ENCODE measurements at places on chromosomes 11 and 22. TPM values are rescaled to one million over a fixed set of nuclear protein-coding genes. Genes with fewer than 3 reads are reported as not detected.

GRCh38 chr11:59271811-59272327 lies 59.1 kb upstream of the MPEG1 start:
- DNase-seq, result no peak
- no peaks in the 10 kb centered on the region for H3K27me3 ChIP-seq
- peaks cover 23% of the 10 kb centered on the region for H3K4me1 ChIP-seq
- H3K27ac ChIP-seq, result no peak overlapping the region
- no peaks in the 10 kb centered on the region for H3K36me3 ChIP-seq
- no peak overlapping the region for H3K4me3 ChIP-seq

EMID1 gene
- total RNA-seq, result 0.14 TPM

KIAA1671 gene
- total RNA-seq, result 6.5 TPM

- no peak overlapping the region for H3K27ac ChIP-seq
- no peaks in the 10 kb centered on the region for H3K27me3 ChIP-seq
- no peak overlapping the region for H3K4me3 ChIP-seq
- H3K36me3 ChIP-seq, result no peaks in the 10 kb centered on the region
- no peak for DNase-seq
These were observed 742.1 kb upstream of the TENM4 start for GRCh38 chr11:80182901-80183300.

CD3D gene
- 325 TPM for total RNA-seq

DNA sequence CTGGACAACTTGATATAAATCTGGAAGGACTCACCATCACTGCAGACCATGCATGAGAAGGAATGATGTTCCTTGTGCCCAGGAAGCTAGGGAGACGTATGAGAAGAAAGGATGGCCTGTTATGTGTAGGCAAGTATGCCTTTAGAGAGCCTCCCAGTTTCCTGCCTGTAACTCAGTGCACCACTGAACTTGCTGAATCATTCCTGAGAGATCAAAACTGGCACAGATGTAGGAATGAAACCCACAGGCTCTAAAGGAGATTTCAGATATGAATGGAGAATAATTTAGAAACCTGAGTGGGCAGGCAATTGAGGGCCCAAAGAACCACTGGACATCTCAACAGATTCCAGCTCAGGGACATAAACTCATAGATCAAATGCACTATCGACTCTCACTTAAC lies 38.4 kb upstream of the PRSS23 start:
- no peaks in the 10 kb centered on the region for H3K36me3 ChIP-seq
- no peaks in the 10 kb centered on the region for H3K4me1 ChIP-seq
- H3K27ac ChIP-seq, result no peak overlapping the region
- H3K27me3 ChIP-seq, result peaks cover 9% of the 10 kb centered on the region
- DNase-seq, result no peak

PDGFB gene
- total RNA-seq, result 1.7 TPM

- DNase-seq, result no peak
- peaks cover 14% of the 10 kb centered on the region for H3K4me1 ChIP-seq
- H3K4me3 ChIP-seq, result no peak overlapping the region
- peaks cover 5% of the 10 kb centered on the region for H3K27me3 ChIP-seq
- H3K27ac ChIP-seq, result no peak overlapping the region
- H3K36me3 ChIP-seq, result no peaks in the 10 kb centered on the region
These were observed 803 bp downstream of the KRTAP5-8 start for GRCh38 chr11:71538666-71538990.

DNA sequence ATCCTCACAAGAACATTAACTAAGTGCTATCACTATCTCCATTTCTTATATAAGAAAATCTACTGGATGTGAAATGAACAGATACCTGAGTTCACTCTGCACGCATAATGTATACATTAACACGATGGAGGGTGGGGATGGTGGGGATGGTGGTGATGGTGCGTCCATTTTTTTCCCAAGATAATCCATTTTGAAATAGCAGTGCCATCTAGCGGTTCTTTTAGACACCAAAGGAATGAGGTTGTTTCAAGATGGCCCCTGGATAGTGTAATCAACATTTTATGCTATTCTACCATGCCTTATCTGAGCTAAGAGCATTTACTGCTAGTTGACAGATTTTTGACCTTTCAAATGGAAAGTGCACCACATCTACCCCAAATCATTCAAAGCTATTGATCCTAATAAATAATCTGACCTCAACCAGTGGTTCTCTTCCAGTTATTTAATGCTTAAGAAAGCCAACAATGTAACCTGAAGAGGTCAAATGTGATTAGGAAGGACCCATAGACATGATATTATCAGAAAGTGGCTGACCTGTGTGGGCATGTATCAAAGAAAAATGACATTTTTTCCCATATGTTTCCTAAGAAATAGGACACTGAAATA lies 714.7 kb upstream of the TENM4 start:
- H3K4me3 ChIP-seq, result no peak overlapping the region
- DNase-seq, result no peak
- no peak overlapping the region for H3K27ac ChIP-seq
- H3K27me3 ChIP-seq, result no peaks in the 10 kb centered on the region
- H3K36me3 ChIP-seq, result no peaks in the 10 kb centered on the region

DNA sequence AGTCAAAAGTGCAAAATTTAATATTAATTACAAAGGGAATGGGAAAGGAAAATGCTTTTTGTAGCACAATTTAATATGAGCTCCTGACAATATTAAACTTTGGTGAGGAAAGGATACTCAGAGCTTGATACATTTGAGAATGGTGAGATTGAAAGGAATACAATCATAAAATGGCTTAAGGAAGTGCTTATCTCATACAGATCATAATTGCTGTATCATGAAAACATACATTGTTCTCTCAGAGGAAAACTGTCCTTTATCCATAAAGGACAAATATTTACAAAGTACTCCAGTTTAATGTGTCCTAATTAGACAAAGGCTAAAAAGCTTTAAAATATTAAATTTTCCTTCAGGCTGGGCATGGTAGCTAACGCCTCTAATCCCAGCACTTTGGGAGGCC lies 260.4 kb downstream of the TMEM135 start:
- no peak overlapping the region for H3K27ac ChIP-seq
- peaks cover 5% of the 10 kb centered on the region for H3K4me1 ChIP-seq
- H3K4me3 ChIP-seq, result no peak overlapping the region
- no peaks in the 10 kb centered on the region for H3K27me3 ChIP-seq

DNA sequence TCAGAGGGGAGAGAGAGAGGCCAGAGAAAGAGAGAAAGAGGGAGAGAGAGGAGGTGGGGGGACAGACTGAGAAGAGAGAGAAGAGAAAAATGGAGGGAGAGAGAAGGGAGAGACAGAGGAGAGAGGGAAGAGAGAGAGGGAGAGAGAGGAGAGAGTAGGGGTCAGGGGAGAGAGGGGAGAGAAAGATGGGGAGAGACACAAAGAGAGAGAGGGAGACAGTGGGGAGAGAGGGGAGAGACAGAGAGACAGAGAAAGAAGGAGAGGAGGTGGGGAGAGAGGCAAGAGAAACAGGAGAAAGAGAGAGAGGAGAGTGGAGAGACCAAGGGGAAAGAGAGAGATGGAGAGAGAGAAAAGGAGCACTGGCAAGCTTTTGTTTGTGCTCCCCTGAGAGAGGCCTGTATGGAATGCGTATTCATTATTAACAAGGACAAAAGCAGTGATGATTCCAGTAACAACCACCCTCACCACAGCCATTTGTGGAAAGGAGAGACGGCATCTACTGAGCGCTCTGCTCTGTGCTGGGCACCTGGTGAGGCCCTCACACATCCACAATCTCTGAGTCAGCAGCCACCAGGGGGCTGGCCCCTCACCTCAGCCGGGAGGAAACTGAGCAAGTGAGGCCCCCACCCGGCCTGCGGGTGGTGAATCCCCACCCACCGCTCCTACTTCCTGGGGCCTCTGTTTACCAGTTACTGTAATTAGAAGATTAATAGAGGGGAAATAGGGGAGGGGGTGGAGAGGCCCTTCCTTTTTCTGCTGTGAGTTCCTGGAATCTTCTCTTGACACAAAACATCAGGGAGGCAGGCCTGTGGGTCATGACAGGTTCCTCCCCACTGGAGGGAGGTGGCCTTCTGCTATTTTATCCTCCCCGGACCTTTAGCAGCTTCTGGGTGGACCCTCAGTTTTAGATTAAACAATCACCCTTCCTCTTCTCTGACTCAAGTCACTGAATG lies 14.6 kb upstream of the MIAT start:
- peaks cover 72% of the 10 kb centered on the region for H3K4me1 ChIP-seq
- H3K27ac ChIP-seq, result peak overlapping the region; percentile 96
- no peaks in the 10 kb centered on the region for H3K27me3 ChIP-seq
- peak overlapping the region; percentile 65 for H3K4me3 ChIP-seq
- peak; percentile 95 for DNase-seq

GRAP2 gene
- total RNA-seq, result 83.2 TPM

DNA sequence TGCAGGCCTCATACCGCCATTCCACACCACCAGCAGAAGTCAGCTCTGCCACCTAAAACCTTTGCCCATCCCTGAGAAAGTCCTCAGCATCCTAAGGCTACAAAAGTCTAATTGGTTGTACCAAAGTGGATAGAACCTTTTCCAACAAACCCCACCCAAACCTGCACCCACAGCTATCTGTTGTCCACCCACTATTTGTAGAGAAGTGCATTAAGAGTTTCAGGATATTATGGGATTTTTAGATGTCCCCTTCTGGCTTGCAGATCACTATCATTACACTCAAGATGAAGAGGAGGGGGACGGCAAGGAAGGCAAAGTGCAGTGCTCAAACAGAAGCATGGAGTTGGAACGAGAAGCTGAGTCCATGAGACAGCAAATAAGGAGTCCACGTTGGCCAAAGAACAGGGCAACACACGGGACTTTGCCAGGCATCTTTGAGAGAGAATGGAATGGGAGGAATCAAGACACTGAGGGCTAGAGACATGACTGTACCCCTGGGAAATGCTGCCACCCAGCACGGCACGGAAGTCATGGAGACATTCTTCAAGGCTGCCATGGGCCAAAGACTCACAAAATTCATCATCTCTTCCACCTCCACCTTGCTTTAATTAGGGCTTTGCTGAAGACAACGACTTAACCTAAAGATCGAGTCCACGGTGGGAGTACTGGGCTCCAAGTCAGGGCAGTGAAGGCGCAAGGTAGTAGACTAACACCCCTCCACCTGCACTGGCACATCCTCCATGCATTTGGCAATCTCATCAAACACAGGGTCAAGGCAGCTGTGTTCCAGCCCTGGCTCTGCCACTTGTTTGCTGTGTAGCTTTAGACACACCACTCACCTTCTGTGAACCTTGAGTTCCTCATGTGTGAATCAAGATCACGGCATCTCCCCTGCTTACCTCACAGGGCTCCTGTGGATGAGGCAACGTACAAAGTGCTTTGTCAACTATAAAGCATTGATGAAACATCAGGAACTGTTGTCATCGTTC lies 112.9 kb upstream of the TMEM45B start:
- no peaks in the 10 kb centered on the region for H3K4me1 ChIP-seq
- H3K36me3 ChIP-seq, result no peaks in the 10 kb centered on the region
- no peak for DNase-seq
- no peak overlapping the region for H3K27ac ChIP-seq

JHY gene
- total RNA-seq, result 1.8 TPM

- H3K27ac ChIP-seq, result peak overlapping the region; percentile 96
- peaks cover 35% of the 10 kb centered on the region for H3K4me1 ChIP-seq
- DNase-seq, result no peak
- H3K36me3 ChIP-seq, result peaks cover 18% of the 10 kb centered on the region
- peak overlapping the region; percentile 94 for H3K4me3 ChIP-seq
These were observed 419 bp downstream of the ANKRD49 start for GRCh38 chr11:94494126-94494680.

GRCh38 chr11:126476977-126477376 lies 121.5 kb downstream of the ST3GAL4 start:
- no peaks in the 10 kb centered on the region for H3K36me3 ChIP-seq
- no peak overlapping the region for H3K27ac ChIP-seq
- H3K4me3 ChIP-seq, result no peak overlapping the region
- H3K4me1 ChIP-seq, result peaks cover 18% of the 10 kb centered on the region

TEX12 gene
- total RNA-seq, result not detected

DNA sequence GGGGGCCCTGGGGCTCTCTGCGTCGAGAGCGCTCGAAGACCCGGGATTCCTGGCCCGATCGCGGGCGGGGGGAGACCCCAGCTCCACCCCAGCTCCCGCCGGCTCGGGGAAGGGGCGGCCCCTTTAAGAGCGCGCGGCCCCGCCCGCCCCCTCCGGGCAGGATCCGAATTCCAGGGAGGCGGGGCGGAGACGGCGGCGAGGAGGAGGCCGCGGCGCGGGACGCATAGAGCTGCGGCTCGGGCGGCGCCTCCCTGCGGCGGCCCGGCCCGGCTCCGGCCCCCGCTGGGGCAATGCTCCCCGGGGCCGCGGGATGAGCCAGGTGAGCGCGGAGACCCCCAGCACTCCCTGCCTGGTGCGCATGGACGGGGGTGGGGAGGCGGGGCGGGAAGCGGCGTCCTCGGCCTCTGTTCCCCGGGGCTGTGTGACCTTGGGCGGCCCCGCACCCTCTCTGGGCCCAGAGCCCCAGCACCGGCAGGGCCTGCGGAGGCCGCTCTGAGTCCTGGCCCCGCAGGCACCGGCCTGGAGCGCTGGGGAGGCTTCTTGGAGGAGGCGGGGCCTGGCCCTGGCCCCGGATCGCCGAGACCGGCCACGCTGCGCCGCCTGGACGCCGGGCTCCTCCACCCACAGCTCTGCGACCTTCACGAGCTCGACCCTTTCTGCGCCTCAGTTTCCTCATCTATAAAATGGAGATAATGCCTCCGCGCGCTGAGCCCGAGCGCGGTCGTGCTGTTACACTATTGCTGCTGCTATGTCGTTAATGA lies 565 bp downstream of the GAS2L1 start:
- H3K4me1 ChIP-seq, result peaks cover 29% of the 10 kb centered on the region
- H3K36me3 ChIP-seq, result no peaks in the 10 kb centered on the region
- H3K27me3 ChIP-seq, result peaks cover 26% of the 10 kb centered on the region
- peak overlapping the region; percentile 65 for H3K4me3 ChIP-seq

BSX gene
- total RNA-seq, result not detected

DNA sequence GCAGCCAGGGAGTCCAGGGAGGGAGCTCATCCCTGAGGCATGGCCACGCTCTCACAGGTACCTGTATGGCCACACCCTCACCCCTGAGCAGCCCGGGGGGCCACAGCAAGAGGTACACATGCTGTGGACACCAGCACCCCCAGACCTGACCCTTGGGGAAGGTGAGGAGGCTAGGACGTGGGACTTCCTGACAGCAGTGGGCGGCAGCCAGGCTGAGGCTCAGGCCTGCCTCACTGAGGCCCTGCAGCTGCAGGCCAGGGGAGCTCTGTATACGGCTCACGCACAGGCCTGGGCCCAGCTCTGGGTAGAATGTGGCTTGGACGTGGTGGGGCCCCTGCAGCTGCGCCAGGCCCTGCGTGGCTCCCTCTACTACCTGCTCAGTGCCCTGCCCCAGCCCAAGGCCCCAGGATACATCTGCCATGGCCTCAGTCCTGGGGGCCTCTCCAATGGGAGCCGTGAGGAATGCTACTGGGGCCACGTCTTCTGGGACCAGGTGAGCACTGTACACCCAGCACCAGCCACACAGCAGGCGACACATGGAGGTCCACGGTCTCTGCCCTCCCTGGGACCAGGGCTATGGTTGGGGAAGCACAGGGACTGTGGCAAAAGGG lies 1.8 kb downstream of the PGGHG start:
- H3K27me3 ChIP-seq, result no peaks in the 10 kb centered on the region
- peak overlapping the region; percentile 85 for H3K4me3 ChIP-seq
- DNase-seq, result peak; percentile 13
- H3K4me1 ChIP-seq, result peaks cover 37% of the 10 kb centered on the region
- peak overlapping the region; percentile 89 for H3K27ac ChIP-seq
- peaks cover 47% of the 10 kb centered on the region for H3K36me3 ChIP-seq

- no peak overlapping the region for H3K4me3 ChIP-seq
- no peak overlapping the region for H3K27ac ChIP-seq
- H3K4me1 ChIP-seq, result peaks cover 38% of the 10 kb centered on the region
- peaks cover 9% of the 10 kb centered on the region for H3K36me3 ChIP-seq
- DNase-seq, result no peak
These were observed 76.3 kb downstream of the MICAL2 start for GRCh38 chr11:12186701-12187100.

PGM2L1 gene
- total RNA-seq, result 5.8 TPM

Measured in activated CD8-positive, alpha-beta T cell treated with anti-CD3 and anti-CD28 coated beads for 36 hours (primary cell).